Activated effector memory CD4-positive, alpha-beta T cell treated with Interleukin-2 at 50 U/mL for 16 hours (primary cell): ENCODE measurements at places on chromosomes 1 and 21.

- DNase-seq: no peak
These were observed 60.4 kb downstream of the TEX35 start for GRCh38 chr1:178573330-178573729.

DNA sequence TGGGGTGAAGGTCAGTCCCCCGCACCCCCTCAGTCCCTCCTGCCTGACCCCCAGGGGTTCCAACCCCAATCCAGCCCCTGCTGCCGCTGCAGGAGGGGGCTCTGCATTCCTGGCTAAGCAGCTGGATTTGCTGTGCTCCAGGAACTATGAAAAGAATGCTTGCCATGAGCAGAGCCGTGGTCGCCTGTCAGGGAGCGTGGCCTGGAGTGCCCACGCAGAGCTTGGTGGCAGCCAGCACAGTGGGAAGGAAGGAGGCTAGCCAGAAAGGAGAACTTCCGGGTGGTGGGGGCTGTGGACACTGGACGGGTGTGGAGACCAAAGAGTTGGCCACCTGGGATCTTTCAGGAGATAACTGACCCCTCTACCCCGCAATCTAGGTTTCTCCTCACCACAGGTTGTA lies 5.6 kb downstream of the COL8A2 start:
- no peak for DNase-seq

- no peak for DNase-seq
These were observed 216.0 kb downstream of the DENND1B start for GRCh38 chr1:197559244-197559643.

- no peak for DNase-seq
These were observed 2.9 kb downstream of the RNPEP start for GRCh38 chr1:201985355-201985754.

- peak; percentile 44 for DNase-seq
These were observed 86.4 kb downstream of the FAF1 start for GRCh38 chr1:50873458-50874187.
